CD4-positive, alpha-beta T cell treated with Interleukin-17A for 4 hours (primary cell): ENCODE measurements at places on chromosomes 4 and X.

DNA sequence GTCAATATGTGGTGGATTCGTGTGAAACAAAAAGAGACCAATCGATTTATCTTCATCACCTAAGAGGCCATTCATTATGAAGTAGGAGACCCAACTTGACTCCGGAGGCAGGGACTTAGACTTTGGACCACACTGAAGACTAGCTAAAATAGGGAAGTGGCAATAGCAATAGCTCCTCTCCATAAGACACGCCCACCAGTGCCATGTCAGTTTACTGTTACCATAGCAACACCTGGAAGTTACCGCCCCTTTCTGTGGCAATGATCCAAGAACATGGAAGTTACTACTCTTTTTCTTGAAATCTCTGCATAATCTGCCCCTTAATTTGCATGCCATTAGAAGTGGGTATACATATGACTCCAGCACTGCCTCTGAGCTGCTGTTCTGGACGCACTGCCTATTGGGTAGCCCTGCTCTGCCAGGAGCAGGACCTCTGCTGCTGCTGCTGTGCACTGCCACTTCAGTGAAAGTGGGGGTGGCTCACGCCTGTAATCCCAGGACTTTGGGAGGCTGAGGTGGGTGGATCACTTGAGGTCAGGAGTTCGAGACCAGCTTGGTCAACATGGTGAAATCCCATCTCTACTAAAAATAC lies 163.2 kb downstream of the PRKX start:
- no peak for DNase-seq

DNA sequence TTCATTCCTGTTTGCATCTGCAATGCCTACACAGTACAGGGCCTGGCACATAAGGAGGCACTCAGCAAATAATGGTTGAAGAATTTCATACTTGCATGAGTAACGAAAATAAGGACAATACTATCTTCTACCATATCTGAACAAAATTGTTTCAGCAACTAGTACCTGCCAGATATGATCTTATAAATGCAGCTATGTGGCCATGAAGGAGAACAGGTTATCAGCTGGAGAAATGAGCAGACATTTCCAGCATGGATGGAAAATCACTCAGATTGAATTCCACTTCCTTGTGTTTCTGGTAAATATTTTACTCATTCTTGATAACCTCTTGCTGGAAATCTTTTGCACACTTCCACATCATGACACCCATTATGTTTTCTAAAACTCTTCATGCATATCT lies 204.0 kb downstream of the ADAMTS3 start:
- DNase-seq: no peak

- no peak for DNase-seq
These were observed 48.5 kb downstream of the SLC9A7 start for GRCh38 chrX:46710425-46710824.

DNA sequence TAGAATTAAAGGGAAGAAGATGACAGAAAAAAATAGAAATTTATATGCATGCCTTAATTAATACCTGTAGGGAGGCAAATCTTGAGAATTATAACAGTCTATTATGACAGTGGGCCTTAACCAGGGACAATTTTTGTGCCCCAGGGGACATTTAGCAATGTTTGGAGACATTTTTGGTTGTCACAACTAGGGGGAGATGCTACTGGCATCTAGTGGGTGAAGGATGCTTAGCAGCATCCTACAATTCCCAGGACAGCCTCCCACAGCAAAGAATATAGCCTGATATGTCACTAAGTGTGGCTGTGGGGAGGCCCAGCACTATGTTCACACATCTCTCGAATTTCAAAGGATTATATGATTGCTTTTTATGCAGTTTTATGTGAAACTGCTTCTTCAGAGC lies 10.5 kb downstream of the GPR82 start:
- no peak for DNase-seq

DNA sequence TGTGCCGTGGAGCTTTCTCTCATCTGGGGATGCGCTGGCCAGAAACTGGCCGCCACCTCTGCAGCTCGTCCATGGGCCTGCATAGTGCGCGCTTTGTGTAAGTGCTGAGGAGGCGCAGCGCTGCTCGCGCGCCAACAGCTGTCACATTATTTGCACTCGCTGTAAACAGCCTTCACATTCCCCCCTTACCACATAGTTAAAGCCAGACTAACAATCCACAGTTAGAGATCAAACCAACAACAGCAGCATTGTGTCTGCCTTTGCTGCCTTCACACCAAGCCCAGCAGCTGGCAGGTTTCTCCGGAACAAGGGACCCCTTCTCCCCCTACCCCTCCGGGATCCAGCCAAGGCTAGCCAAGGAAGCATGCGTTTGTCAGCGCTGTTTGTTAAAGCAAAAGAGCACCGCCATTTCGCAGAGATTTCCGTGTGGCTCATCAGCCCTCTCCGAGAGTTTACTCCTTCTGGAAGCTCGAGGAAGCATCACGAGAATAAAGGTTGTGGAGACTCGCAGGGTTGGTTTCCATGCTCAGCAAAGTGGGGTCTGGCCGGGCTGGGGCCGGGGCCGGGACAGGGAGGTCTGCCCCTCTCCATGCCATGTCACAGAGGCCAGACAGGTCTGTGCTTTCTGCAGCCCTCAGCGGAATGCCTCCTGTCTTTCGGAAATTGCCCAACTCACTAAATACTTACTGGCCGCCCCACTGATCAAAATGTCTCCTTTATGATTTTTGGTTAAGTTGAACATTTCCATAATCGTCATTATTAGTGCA lies 11.0 kb downstream of the BCOR start:
- DNase-seq: no peak

- DNase-seq: no peak
These were observed 28.0 kb upstream of the NSUN7 start for GRCh38 chr4:40721730-40722171.

DNA sequence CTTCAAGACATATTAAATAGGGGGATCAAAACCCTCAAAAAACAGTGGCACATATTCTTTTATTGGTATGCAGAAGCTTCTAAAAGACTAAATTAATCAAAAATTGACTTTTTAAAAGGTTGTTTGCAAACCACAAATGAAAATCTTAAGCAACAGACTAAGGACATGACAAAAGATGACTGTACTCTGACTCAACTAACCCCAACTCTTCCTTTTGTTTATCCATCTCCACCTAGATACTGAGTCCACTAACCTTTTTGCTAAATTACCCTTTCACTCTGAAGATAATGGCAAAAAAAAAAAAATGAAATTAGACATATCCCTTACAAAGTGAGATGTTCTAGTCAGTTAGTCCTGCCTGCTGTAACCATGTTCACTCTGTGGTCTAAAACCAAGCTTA lies 91.6 kb upstream of the NLRP2B start:
- no peak for DNase-seq

DNA sequence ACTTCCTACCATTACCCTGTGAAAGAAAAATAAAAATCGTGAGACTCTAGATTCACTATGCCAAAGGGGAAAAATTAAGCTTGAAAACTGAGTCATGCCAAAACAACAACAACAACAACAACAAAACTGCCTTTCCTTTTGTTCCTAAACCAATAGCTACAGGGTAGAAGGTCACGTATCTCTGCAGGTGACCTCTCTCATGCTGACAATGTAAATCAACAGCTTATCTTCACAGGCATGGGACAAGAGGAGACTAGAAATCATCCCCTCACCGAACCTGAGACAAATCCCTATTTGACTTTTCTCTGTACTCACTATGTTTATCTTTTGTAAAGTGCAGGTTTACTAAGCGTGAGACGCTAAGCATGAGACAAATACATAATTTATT lies 20.5 kb upstream of the AADAT start:
- DNase-seq: no peak

- DNase-seq: no peak
These were observed 4.6 kb downstream of the HCFC1 start for GRCh38 chrX:153966841-153967535.

- DNase-seq: peak; percentile 67
These were observed 4.6 kb upstream of the MAD2L1 start for GRCh38 chr4:120071192-120071795.
